NCI-H524 (cell line): ENCODE measurements at places on chromosomes 5 and 9.

DNA sequence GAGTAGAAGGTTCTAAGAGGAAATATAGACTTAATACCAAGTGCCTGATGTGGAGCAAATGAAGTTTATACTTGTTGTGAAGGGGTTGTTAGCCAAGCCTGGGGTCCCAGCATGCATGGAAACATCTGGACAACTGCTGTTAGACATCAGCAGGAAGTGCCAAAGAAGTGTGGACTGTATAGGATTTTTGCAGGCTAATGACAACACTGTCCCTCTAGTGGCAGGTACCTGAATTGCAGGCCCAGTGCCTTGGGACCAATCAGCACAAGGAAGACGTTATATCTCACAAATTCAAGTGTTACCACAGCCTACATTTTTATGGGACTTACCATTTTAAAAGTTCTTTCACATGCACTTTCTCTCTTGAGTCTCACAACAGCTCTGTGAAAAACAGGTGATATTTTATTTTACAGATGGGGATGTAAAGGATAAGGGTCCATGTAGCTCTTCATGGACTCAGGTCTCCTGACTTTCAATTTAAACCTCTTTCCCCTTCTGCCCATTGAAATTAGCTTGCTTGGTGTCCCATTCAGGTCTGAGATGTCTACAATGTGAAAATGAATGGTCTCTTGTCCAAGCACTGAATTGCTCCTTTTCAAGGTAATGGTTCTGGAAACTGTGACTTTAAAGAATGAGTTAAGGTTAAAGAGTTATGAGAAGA lies 89.0 kb upstream of the MAP1B start:
- no peak for DNase-seq

DNA sequence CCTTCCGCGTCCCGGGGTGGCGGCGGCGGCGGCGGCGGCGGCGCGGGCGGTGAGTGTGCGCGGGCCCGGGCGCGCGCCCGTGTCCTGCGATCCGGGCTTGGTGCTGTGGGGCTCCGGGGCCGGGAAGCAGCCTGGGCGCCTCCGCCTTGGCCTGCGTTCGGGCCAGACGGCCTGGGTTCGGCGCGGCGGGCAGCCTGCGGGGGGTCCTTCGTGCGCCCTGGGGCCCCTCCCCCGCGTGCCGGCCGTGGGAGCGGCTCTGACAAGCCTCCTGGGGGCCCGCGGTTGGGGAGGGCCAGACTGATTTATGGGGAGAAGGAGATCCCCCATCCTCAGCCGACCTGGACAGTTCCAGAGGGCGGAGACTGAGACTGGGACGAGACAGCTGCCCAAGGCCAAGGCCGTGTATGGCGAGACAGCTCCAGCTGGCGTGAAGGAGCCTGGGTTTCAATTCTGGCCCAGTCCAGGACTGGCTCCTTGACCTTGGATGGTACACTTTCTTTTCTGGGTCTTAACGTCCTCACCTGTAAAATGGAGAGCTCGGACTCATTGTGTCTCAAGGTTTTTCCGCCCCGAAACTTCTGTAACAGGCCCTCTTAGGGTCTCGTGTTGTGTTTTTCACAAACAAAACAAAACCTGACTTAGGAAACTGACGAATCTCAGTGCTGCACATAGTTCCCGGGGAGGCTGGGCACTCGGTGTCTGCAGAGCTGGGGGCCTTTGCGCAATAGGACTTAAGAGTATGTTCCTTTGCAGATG lies 603 bp downstream of the TMEM268 start:
- DNase-seq = peak; percentile 70

DNA sequence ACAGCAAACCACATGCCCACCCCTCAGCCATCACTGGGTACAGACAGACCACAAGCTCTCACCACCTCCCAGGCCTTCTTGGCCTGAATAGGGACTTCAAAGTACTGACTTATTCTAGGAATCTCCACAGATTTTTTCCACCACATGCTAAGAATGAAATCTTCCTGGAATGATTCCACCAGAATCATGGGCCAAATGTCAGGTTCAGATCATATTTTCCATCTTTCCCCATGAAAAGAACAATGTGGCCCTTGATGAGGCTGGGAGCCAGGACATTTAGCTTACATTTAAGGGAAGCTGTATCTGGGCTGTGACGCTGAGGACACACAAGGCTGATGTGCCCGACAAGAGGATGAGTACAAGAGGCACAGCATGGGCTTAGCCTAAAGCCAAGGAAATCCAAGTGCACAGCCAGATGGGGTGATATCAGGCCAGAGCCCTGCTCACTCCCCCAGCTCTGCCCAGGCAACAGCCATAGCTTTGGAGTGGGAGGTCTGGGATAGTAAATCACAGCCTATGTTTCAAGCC lies 28.1 kb downstream of the ACSL6 start:
- peak; percentile 18 for DNase-seq

GRCh38 chr5:179245031-179245430 lies 100.2 kb downstream of the ADAMTS2 start:
- DNase-seq = no peak

DNA sequence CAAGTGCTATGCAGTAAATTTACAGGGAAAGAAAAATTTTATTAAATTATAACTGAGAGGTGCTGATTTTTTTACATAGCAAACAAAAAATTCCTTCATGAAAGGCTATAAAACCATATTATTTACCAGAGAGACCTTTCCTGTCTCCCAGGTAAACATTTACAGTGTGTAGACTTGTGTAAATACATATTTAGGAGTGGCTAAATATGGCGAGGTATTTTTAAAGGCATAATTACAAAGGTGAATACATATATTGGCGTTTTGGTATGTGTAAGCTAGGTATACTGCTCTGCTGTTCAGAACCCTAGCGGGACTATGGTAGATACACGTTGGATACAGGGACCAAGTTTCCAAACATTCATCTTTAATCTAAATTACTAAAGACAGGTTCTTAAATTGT lies 170.6 kb upstream of the MEF2C start:
- DNase-seq = no peak

DNA sequence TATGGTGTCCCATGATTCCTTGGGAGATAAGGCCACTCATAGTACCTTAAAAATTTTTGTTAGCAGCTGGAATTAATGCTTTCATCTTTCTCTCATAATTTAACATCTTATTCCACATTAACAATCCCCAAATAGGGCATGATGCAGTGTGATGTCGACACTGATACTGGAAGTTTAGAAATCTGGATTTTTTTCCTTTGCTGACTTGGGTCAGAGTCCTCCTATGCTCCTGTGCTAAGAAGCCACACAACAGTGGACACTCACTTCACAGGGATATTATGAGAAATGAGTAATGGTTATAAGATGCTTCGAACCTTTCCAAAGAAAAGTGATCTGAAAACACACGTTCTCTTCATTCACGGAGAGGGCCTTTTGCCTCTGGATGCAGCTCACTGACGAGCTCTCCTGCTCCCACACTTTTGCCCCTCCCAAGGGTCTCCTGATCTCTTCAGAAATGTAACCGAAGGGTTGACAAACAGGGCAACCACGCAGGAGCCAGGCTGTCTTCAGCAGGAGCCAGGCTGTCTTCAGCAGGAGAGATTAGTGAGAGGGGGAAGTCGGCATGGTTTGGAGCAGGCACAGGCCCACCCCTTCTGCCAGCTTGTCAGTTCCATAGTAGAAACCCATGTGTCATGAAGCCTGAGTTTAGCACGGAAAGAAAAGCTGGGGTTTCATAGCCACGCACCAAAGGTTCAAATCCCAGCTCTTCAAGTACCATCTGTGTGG lies 247.8 kb downstream of the AOPEP start:
- no peak for DNase-seq

- no peak for DNase-seq
Observed at GRCh38 chr5:159705948-159706347, 210.3 kb upstream of the ADRA1B start.

DNA sequence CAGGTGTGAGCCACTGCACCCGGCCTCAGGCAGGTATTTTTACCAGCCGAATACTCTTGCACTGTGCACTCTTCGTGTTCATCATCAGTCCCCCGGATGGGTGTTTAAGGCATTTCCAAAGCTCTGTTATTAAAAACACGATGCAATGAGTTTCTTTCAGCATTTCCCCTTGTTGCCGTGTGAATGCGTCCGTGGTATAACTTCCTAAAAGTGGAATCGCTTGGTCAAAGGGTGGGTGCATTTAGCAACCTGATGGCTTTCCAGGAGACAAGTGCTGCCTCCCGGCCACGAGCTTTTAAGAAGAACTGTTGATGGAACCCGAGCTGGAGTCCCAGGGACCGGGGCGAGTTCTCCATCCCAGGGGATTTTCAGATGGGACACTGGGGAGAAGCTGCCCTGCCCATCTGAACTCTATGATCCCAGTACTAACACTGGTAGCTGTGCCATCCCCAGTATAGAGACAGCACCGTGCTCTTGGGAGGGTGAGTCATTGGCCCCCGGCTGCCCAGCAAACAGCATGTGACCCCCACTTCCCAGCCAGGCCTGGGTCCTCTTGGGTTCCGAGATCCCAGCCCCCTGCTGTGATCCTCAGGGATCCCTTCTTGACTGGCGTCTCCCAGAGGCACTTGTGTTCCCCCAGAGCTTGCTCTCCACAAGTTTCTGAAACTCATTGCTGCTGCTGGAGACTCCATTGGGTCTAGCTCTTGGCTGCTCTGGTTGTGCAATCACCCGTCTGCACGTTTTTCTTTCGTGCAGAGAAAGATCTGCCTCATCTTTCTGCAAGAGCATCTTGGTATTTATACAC lies 169.5 kb upstream of the IER5L start:
- DNase-seq = no peak

DNA sequence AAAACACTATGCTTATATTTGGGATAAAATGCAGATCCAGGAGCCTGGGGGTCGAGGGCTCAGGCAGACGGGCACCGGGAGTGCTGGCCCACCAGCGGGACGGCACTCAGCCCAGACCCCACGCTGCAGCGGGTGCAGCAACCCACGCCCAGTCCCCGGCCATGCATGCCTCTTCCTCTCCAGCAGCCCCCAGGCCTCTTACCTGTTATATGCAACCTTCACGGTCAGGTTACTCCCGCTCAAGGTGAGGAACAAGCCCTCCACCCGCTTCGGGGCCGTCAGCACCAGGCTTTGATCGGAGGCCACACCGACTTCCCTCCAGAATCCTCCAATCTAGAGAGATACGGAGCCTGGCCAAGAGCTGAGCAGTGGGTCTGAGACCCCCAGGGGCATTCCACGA lies 1.2 kb downstream of the LCN8 start:
- no peak for DNase-seq

DNA sequence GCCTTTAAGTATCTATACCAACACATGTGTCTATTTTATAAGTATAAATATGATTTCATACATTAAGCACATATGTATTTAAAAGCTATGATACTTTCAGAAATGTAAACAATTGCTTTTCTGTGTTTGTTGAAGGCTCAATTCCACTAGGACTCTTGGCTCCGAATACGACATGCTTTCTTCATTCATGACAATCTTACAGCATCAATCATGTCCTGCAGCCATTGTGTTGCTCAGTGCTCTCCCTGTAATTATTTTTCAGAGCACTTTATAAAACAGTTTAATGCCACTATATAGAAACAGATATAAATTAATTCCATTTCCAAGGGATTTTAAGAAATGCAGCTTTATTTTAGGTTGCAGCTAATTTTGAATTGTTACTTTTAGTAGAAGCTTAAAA lies 167.3 kb downstream of the TAF11L14 start:
- DNase-seq = no peak

DNA sequence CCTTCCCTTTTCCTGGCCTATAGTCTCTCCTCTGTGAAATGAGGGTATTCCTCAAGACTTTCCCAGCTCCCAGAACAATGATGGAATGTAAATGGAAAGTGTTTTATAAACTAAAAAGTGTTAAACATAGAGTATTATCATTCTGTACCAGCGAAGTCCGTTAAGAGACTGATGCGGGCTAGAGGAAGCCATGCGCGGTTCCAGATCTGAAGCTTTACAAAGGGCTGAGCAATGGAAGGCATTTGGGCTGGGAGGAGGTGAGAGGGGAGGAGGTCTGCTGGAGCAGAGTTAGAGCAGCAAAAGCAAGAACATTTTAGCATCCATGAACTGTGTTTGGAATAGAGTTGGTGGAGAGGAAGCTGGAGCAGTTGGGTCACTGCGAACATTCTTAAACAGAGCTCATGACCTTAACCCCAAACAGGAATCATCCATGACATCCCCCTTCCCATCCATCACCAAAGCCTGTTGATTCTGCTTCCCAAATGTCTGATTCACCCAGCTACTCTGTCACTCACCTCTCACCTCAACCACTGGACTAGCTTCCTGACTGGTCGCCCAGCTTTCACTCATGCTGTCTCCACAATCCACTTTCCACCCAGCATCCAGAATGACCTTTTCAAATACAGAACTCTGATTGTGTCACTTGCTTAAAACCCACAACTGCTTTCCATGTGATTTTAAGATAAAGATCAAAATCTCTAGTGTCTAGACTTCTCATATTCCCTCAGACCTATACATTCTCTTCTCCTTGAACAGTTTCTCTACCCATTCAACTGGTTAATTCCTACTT lies 37.1 kb downstream of the CDK5RAP2 start:
- no peak for DNase-seq

DNA sequence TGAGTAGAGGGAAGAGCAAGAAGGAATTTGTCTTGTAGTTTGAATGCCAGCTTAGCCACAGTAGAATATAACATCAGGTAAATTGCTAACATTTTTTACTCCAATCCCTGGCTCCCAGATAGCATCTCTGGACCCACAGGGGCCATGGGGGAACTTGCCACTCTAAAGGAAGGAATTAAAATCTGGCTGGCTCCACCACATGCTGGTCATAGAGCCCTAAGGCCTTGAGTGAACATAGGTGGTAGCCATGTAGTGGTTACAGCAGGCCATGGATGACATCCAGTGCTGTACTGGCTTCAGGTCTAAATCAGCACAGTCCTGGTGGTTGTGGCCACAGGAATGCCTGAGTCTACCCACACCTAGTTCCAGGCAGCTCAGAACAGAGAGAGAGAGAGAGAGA lies 109.9 kb upstream of the RGMB start:
- DNase-seq = no peak

DNA sequence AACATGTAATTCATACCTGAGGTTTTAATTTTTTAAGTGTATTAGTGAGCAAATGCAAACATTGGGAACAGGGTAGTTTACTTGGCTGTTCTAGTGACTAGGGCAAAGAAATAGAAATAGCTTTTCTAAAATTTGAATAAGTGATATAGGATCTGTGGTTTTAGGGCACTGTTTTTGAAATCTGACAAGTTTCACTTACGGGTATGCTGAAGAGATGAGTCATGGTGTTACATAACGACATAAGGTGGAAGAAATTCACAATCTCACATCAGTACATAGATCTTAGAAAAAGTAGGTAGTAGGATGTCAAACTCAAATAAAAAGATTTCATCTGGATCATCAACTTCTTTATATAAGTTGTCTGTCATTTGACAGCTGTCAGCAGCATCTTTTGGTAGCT lies 772.3 kb downstream of the MAT2B start:
- no peak for DNase-seq

GRCh38 chr9:82247318-82247717 lies 258.7 kb downstream of the SPATA31D1 start:
- no peak for DNase-seq
